ENCODE measurements at places on chromosomes 2 and 18.
A peak's percentile ranks its signal among the peaks of the same experiment; 100 is the strongest.

DNA sequence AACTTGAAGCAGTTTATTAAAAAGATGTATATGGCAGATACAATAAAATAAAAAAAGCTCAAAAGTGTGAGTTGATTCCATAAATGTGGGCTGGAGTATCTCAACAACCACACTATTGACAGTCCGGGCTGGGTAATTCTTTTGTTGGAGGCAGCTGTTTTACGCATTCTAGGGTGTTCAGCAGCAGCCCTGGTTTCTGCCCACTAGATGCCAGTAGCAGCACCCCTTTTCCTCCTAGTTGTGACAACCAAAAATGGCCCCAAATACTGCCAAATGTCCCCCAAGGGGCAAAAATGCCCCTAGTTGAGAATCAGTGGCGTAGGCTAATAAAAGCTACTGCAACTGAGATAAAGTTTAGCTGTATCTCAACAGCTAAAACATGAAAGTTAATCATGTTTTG is 44.8 kb downstream of the CHMP3 start:
- DNase-seq, result peak; percentile 10

DNA sequence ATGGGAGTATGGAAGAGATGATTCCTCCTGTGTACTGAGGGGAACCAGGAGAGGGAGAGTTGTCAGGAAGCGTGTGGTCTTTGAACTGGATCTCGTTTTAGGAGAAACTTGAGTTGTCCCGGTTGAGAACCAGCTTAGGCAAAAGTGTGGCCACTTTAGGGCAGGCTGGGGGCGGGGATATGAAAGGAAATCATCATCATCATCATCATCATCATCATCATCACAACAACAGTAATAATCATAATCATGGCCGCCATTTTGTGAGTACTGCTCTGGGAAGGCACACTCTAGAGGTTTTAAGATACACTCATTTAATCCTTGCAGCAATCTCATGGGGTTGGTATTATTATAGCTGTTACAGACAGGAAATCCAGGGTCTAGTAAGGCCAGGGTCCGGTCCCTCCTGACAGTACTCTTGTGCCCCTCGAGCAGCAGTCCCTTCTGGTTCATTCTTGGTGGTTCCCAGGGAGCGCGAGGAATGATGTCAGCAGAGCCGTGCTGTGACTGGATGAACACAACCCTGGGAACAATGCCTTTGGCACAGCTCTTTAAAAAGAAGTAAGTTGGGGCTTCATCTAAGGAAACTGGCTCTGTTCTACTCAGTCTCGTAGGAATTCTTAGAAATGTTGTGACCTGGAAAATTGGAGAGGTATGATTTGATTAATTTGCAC is 33.8 kb downstream of the PARD3B start:
- DNase-seq, result no peak

GRCh38 chr2:29063646-29064345 is 10.5 kb downstream of the PCARE start:
- no peak for DNase-seq

- no peak for DNase-seq
Observed at GRCh38 chr2:46849046-46849715, 66.4 kb downstream of the MCFD2 start.

DNA sequence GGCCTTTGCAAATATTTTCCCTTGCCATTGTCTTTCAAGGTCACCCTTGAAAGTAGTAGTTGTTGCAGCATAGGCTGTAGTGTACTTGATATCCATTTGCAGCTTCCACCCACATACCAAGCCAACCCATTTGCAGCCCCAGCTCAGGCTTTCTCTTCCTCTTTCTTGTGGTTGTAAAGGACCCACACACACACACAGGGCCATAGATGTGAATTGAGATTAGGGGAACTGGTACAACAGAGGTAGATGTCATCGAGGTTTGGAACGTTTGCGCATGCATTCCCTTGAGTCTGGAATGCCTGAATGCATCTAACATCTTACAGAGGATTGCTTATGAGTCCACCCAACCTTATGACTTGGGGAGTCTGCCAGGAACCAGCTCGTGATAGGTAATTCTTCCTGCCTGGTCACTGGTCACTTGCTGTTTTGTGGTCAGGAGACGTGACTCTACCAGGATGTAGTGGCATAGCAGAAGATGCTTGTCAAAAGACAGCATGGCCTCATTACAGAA is 91.9 kb downstream of the MRPS9 start:
- no peak for DNase-seq

DNA sequence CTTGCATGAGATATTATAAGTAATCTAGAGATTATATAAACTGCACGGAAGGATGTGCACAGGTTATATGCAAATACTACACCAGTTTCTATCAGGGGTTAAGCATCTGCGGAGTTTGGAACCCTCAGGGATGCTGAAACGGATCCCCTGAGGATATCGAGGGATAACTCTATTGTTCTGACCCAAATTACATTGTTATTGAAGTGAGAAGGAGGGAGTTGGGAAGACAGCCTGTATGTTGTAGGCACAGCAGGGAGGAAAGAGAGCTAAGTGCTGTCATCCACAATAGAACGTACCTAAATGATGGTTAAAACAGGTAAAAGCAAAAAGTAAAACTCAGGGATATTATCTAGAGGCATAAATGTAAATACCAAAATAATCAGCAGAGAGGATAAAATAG is 44.6 kb upstream of the SMAD2 start:
- no peak for DNase-seq

GRCh38 chr2:229642371-229642770 is 72.0 kb downstream of the DNER start:
- peak; percentile 10 for DNase-seq

DNA sequence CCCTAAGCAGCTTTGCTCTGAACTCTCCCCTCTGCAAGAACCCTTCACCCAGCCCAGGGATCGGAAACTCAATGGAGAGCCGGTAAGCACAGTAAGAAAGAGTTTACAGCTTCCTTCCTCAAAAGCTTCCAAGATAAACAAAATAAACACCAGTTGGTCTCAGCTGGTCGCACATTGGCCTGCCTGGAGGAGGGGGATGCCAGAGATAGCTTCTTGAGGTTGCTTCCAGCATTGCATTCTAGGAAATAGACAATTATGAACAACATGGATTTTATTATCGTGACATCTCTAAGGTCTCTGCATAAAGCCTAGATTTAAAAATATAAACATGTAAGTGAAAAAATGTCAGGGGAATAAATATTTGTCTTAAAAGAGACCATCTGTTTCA is 141.5 kb upstream of the PKDCC start:
- DNase-seq, result no peak

- DNase-seq, result peak; percentile 30
Observed at GRCh38 chr18:28013066-28013465, 163.9 kb downstream of the CDH2 start.

DNA sequence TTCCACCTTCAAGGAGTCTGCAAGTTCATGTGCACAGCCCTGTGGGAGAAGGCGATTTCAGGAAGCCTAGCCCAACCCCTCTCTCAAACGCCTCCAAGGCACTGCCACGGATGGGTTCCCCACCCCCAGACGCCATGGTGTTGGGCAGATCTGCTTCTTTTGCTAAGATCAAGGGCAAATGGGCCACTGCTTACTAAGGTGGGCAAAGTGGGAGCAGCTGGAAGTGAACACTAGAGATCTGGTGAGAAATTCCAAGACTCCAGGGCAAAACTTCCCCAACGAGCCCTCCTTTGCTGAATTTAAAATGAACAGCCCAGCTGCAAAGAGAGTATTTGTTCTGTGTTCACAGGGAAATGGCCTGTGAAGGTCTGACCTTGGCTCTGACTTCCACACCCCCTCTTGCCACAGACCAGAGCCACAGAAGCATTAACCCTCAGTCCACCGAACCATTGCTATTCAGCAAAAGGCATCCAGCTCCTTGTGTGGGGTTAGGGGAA is 45.1 kb upstream of the ZBTB7C start:
- no peak for DNase-seq

DNA sequence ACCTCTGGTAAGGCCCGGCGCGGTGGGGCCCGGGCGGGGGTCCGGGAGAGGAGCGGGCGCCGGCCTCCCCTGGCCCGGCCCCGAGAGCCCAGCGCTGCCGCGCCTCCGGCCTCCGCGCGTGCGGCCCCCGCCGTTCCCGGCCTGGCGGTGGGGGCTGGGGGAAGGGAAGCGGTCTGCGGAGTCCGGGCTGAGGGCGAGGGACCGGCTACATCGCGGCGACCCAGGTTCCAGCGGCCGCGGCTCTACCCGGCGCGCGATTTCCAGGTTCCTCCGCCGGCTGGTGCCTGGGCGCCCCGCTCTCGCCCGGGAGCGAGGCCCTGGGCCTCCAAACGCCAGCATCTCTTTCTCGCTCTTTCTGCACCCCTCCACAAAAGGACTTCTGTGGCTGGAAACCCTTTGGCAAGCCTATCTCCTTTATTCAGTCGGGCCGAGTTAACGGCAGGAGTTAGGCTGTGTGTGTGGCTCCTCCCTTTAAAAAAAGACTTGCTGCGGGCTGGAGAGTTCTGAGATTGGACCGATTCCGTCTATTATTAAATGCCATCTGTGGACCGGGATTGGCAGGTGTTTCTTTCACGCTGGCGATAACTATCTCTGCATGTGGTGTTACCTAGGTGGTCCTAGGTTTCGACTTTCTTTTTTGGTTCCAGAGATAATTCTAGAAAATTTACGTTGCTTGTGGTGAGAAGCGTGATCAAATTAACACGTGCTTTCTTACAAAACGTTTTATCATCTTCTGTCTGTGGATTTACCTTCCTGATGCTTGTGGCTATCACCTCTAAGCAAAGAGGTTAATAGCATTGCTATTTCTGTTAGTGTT is 592 bp downstream of the ME2 start:
- peak; percentile 53 for DNase-seq

- no peak for DNase-seq
Observed at GRCh38 chr2:67459761-67460160, 62.6 kb downstream of the ETAA1 start.

GRCh38 chr2:19785867-19786266 is 115.9 kb downstream of the TTC32 start:
- no peak for DNase-seq

- DNase-seq, result peak; percentile 14
Observed at GRCh38 chr18:80103231-80103630, 5.8 kb upstream of the ADNP2 start.

DNA sequence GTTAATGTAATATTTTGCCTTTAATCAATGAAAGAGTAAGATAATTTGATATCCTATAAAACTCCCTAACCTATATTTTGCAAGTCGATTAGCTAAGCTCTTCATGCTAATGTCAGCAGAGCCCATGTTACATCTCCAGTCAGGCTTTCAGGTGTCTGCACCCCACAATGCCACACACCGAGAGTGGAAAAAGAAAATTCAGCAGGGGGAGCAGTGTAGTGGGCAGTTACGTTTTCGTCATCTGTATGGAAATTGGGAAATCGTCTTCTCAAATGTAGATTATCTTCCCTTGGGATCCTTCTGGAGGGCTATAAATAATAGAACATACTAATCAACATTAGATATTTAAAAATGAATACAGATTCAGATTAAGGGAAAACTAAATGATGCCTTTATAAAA is 66.3 kb downstream of the BCL11A start:
- no peak for DNase-seq

DNA sequence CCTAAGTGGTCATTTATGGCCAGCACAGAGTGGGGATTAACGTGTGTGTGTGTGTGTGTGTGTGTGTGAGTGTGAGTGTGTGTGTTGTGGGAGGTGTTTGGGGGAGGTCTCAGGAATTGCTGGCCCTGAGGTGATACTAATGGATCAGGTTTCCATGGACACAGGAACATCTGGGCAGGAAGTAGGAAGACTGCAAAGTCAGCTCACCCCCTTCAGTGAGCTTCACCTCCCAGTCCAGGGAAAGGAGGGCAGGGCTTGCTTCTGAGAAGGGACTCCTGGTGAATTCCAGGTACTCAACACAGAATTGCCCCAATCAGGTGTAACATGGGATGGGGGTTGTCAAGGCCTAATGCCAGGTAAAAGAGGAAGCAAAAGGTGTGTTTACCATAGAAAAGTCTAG is 30.3 kb upstream of the IL1R1 start:
- DNase-seq, result no peak

DNA sequence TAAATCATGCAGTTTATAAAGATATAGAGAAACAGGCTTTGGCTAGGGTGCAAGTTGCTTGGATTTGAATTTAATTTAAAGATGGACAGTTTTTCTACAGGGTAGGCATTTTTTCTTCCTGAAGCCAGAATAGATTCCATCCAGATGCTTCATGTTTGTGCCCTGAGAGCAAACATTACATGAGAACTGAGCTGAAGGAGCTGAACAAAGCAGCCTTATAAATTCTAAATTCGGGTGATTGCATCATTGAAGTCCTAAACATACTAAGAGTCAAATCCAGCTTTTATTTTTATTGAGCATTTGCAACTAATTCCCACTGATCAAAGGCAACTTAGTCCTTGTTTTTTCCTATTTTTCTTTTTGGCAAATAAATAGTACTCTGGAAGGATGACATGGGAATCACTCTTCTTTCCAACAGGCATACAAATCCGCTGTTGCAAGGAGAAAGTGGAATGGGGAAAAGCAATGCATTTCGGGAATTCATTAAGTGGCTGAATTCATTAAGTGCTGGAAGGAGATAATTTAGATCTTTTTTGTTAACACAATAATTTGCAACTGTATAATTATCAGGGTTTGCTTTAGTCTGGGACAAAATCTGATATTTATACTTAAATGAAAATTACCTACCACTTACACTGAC is 828.0 kb downstream of the SLC4A3 start:
- DNase-seq, result peak; percentile 22

DNA sequence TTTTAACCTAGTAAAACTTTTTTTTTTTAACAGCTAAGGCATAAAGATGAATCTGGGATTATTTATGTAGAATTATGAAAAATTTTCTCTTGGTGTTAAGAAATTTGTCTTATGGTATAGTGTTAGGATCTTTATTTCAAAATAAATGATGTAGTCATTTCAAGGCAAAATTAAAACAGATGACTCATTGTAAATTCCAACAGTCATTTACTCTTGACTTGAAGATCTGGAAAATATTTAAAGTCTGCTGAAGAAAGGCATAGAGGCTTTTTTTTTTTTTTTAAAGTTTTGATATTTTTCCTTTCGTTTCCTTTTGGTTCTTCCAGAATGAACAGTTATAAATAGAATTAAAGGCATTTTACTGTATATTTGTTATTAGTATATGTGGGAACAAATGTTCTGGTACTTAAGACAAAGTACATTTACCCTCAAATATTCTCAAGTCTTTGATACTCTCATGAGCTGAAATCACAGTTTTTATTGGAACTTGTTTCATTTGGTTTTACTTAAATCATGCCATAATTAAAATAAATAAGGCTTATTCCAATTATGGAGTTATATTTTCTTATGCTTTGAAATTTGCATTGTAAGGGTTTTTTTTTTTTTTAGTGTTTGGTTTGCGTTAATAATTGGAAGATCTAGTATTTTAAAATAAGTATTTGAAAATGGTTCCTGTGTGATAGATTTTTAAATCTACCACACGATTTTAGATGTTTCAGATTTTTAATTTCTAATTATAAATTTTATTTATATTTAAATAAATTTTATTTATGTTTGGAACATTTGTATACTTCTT is 29.9 kb downstream of the GLS start:
- DNase-seq, result peak; percentile 55

DNA sequence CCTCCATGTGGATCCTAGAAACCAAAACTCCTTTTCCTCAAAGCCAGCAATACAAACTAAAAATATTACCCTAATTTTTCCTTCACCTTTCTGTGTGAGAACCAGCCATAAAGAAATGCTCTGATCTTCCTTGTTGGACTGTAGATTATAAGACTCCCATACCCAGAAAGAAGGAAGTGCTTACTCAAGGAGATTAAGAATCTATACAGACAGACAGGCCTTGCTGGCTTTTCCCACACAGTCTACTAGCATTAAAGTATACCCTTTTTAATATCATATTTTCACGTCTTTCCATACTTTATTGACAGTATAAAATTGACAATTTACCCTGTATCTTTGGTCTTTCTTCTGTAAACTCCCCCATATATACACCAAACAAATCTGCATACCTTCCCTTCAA is 139.0 kb downstream of the GULP1 start:
- DNase-seq, result no peak

- no peak for DNase-seq
Observed at GRCh38 chr2:157076526-157077161, 180.9 kb upstream of the GALNT5 start.

All from EL (cell line).